Hepatocyte (in vitro differentiated cells): ENCODE measurements at places on chromosomes 2 and 18. TPM values are rescaled to one million over a fixed set of nuclear protein-coding genes. Genes with fewer than 3 reads are reported as not detected.

DNA sequence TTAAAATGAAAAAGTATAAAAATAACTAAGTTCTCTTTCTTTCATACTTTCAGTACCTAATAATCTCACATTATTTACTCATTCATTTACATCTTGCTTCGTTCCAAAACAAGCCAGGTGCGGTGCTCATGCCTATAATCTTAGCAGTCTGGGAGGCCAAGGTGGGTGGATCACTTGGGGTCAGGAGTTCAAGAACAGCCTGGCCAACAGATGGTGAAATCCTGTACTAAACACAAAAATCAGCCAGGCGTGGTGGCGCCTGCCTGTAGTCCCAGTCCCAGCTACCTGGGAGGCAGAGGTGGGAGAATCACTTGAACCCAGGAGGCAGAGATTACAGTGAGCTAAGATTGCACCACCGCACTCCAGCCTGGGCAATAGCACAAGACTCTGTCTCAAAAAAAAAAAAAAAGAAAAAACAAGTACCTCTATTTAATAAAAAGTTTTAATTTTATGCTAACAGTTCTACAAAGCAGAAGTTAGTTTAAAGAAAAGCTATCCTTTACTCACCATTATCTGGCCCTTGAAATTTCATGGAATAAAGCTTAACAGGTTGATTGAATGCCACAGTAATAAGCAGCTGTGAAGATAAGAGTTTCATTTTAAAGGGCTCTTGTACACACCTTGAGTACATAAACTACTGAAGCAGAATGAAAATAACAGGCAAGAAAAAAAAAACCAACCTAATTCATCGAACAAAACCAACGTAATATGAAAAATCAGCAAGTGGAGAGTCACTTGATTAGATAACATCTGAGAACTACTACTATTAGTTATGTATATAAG lies 22.5 kb downstream of the TXNL1 start:
- no peak for DNase-seq

- DNase-seq, result no peak
Measured at GRCh38 chr2:84674586-84674985, 158.3 kb downstream of the DNAH6 start.

DNA sequence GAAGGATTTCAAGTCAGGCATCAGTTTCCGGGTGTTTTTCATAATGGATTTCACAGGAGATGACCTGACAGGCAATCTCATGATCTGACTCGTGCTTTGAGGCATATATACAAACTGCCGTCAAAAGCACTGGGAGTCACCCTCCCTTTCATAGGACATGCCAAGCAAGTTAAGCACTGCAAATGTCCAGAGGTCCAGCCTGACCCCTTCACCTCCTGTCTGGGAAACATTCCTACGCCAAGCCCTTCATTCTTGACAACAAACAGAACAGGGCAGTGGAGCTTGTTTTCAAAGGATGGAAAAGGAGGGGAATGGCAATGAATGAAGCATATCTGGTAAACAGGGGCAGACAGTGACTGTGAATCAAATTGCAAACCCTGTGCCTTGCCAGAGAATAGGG lies 963.6 kb downstream of the BCL11A start:
- no peak for DNase-seq

- DNase-seq, result peak; percentile 96
Measured at GRCh38 chr2:170973492-170974303, 44.6 kb downstream of the GORASP2 start.

DNA sequence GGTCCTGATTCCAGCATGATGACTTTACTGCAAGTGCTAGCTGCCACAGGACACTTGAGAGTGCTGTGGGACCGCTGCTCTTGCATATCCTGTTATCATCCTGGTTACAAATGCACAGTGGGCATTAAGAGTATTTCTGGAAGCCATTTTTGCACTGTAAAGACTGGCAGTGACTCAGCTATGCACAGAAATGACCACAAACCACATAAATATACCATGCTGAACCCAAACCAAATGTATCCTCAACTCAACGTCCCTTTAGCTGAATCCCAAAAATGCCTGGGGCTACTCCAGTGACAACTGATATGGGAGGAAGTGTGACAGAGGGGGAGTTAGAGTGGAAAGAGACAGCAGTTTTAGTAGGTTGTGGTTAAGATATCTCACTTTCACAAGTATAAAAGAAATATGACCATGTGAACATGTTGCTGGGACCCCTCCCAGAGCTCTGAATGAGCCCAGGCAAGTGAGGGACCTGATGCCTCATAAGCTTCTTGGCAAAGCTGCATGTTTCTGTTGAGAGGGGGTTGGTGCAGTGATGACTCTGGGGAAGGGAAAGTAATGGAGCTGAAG lies 37.3 kb downstream of the RHBDD1 start:
- no peak for DNase-seq

- DNase-seq, result peak; percentile 25
Measured at GRCh38 chr2:199261239-199261638, 196.5 kb downstream of the SATB2 start.

GRCh38 chr2:11582862-11583752 lies 49.3 kb downstream of the GREB1 start:
- peak; percentile 71 for DNase-seq

DNA sequence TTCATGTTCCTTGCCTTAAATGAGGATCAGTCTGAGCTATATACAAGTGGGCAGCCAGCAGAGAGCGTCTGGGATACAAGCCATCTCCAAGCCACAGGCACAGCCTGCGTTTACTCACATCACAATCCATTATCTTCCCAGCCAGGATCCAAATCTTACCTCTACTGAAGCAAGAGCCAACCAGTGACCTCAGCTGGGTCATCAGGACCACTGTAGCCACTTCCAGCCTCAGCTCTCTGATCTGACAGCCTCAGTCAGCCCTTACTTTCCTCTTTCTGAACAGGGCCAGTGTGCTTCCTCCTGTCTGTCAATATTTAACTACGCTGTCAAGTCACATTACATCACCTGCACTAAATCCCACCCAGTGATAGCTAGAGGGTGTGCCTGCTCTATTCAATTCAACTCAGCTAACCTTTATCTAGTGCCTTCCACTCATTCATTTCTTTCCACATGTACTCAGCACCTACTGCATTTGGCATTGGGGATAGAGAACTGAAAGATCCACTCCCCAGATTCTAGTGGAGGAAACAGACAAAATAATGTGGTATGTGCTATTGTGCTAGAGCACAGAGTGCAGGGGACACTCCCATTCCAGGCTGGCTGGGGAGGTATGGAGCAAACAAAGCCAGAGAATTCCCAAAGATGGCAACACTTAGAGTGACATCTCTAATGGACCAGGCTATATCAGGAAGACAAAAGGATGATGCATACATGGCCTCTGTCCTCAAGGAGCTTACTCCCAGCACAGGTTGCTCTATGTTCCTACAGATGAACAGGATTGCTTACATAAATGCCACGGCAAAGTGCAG lies 146.5 kb downstream of the NCKAP5 start:
- DNase-seq, result peak; percentile 66

- DNase-seq, result no peak
Measured at GRCh38 chr2:47708801-47709499, 74.0 kb upstream of the MSH6 start.

DNA sequence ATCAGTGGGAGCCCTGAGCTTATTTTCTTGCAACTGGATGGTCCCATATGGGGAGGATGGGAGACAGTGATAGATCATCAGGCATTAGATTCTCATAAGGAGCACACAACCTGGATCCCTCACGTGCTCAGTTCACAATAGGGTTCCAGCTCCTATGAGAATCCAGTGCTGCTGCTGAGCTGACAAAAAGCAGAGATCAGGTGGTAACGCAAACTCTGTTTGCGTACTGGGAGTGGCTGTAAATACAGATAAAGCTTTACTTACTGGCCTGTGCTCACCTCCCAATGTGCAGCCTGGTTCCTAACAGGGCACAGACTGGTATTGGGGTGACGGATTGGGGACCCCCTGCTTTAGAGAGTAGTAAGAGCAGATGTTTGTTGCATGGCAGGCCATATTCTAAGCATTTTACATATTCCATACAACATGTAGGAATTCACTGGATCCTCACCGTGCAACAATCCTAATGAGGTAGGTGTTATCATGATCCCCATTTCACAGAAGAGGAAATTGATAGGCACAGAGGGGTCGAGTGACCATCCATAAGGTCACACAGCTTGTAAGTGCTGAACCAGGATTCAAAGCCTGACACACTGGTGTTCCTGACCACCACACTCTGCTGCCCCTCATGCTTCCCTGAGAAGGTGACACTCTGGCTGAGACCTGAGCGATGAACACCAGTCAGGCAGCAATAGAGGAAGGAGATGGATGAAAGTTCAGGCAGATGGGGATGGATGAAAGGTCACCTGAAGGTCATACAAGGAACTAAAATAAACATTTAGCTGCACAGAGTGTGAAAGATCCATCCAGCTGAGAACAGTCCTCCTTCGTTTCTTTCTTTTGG lies 15.7 kb upstream of the MAT2A start:
- DNase-seq, result no peak

The AAK1 gene
- 23.2 and 30.1 TPM in 2 replicates for total RNA-seq

The CYTIP gene
- total RNA-seq, result 3.7 and 4.0 TPM in 2 replicates

The SPEG gene
- total RNA-seq, result 21.1 and 21.6 TPM in 2 replicates
